ENCODE measurements at places on chromosomes 3 and 15. TPM values are rescaled to one million over a fixed set of nuclear protein-coding genes. Genes with fewer than 3 reads are reported as not detected.

Gene CEP70
- total RNA-seq = 19.6 TPM

Gene CCDC54
- not detected for total RNA-seq

Gene BFSP2
- not detected for total RNA-seq

Gene SLC2A2
- total RNA-seq = not detected

Gene GNL3
- 100 TPM for total RNA-seq

Gene LRTM1
- not detected for total RNA-seq

Gene ROPN1
- total RNA-seq = not detected

Gene CAPN3
- 2.2 TPM for total RNA-seq

Gene LIPH
- 0.87 TPM for total RNA-seq

Gene IGDCC3
- not detected for total RNA-seq

Gene CCRL2
- 1.7 TPM for total RNA-seq

Gene SPESP1
- total RNA-seq = 2.4 TPM

Gene TGM4
- total RNA-seq = not detected

Gene GOLGA6A
- not detected for total RNA-seq

Gene DPPA4
- not detected for total RNA-seq

Gene SLC24A5
- total RNA-seq = not detected

Gene SEMA5B
- 3.6 TPM for total RNA-seq

Gene EAF2
- 2.2 TPM for total RNA-seq

Gene SLC22A14
- total RNA-seq = 0.12 TPM

Gene SNUPN
- total RNA-seq = 41.0 TPM

Gene CMTM8
- 0.53 TPM for total RNA-seq

Gene IL17RD
- 0.56 TPM for total RNA-seq

Gene ACP3
- total RNA-seq = not detected

Gene ZSCAN29
- 17.3 TPM for total RNA-seq

Gene DPPA2
- total RNA-seq = not detected

Gene SLC38A3
- total RNA-seq = not detected

Gene RIOX2
- 31.2 TPM for total RNA-seq

Gene WDR82
- 71.7 TPM for total RNA-seq

Gene ERC2
- 0.53 TPM for total RNA-seq

Gene SERINC4
- under 0.01 TPM for total RNA-seq

Gene DNAH1
- 3.3 TPM for total RNA-seq

Gene SPRED1
- total RNA-seq = 64.2 TPM

Gene SLC12A1
- total RNA-seq = not detected

Gene PPP1R14D
- total RNA-seq = not detected

Gene MST1R
- 2.0 TPM for total RNA-seq

Gene KLHL40
- not detected for total RNA-seq

Gene COL8A1
- 34.6 TPM for total RNA-seq

Gene GOLGA8M
- 1.3 TPM for total RNA-seq
